Calu3 (cell line): ENCODE measurements at places on chromosomes 7 and 10.

GRCh38 chr7:28718055-28718481 is 240.1 kb downstream of the TRIL start:
- no peaks in the 10 kb centered on the region for H3K36me3 ChIP-seq
- H3K27ac ChIP-seq: no peak overlapping the region
- DNase-seq: no peak
- no peaks in the 10 kb centered on the region for H3K4me1 ChIP-seq
- no peak overlapping the region for H3K4me3 ChIP-seq
- H3K27me3 ChIP-seq: no peaks in the 10 kb centered on the region

DNA sequence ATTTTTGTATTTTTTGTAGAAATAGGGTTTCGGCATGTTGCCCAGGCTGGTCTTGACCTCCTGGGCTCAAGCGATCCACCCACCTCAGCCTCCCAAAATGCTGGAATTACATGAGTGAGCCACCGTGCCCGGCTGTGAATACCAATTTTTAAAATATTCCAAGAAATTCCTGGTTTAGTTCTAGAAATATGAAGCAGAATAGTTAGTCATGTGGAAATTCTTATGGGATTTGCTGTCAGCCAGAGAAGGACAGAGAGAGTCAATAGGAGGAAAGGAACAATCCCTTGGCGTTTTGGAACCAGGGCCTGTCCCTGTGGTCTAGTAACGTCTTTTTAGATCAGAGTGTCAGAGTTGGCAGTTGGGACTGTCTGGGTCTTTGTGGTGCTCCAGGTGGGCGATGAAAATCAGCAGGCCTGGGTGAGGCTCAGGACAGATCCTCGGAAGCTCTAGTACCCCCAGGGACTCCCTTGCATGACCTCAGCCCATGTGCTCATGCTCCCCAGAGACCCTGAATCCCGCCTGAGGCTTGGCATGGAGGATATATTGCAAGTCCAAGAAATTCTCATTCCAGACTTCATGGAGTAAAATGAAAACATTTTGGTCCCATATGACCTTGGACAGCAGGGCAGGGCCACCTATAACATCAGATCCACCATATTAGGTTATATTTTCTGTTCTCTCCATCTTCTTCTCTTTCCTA is 7.8 kb downstream of the NODAL start:
- H3K27ac ChIP-seq: no peak overlapping the region
- H3K36me3 ChIP-seq: no peaks in the 10 kb centered on the region
- H3K4me1 ChIP-seq: no peaks in the 10 kb centered on the region
- no peak overlapping the region for H3K4me3 ChIP-seq

GRCh38 chr7:103010211-103010610 is 64.4 kb downstream of the FBXL13 start:
- no peaks in the 10 kb centered on the region for H3K4me1 ChIP-seq
- no peak overlapping the region for H3K27ac ChIP-seq
- no peaks in the 10 kb centered on the region for H3K27me3 ChIP-seq
- no peak overlapping the region for H3K4me3 ChIP-seq
- H3K36me3 ChIP-seq: no peaks in the 10 kb centered on the region

GRCh38 chr7:9280088-9280487 is 846.7 kb downstream of the NXPH1 start:
- no peaks in the 10 kb centered on the region for H3K4me1 ChIP-seq
- no peaks in the 10 kb centered on the region for H3K27me3 ChIP-seq
- DNase-seq: no peak
- no peak overlapping the region for H3K4me3 ChIP-seq
- H3K27ac ChIP-seq: no peak overlapping the region
- no peaks in the 10 kb centered on the region for H3K36me3 ChIP-seq

- no peaks in the 10 kb centered on the region for H3K27me3 ChIP-seq
- peaks cover 79% of the 10 kb centered on the region for H3K4me1 ChIP-seq
- no peak for DNase-seq
- H3K4me3 ChIP-seq: peak overlapping the region; percentile 52
- peaks cover 38% of the 10 kb centered on the region for H3K36me3 ChIP-seq
These were observed 8.0 kb downstream of the TSPAN15 start for GRCh38 chr10:69459101-69459790.

DNA sequence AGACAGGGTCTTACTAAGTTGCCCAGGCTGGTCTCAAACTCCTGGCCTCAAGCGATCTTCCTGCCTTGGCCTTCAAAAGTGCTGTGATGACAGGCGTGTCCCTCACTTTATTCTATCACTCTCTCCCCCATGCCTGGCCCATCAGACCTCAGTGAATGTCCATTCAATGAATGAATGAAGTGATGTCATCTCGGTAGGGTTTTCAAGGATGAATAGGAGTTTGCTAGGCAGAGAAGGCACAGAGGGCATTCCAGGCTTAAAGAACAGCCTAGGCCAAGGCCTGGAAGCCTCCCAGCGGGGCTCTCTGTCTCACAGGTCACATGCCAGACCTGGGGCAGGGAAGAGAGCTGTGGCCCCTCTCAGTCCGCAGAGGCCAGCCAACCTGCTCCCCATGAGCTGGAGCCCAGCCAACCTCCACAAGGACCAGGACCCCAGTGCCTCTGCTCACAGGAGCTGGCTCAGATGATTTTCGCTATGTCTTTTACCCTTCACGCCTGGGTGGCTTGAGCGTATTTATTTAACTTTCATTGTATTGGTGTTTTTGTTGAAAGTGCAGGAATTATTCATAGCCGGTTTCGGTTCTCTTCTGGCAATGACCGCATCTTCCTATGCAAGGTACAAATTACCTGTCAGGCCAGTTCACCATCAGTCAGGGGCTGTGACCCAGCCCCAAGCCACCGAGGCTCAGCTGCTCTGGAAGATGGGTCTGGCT is 11.8 kb upstream of the TNRC18 start:
- H3K4me1 ChIP-seq: peaks cover 11% of the 10 kb centered on the region
- H3K27me3 ChIP-seq: no peaks in the 10 kb centered on the region
- DNase-seq: no peak

DNA sequence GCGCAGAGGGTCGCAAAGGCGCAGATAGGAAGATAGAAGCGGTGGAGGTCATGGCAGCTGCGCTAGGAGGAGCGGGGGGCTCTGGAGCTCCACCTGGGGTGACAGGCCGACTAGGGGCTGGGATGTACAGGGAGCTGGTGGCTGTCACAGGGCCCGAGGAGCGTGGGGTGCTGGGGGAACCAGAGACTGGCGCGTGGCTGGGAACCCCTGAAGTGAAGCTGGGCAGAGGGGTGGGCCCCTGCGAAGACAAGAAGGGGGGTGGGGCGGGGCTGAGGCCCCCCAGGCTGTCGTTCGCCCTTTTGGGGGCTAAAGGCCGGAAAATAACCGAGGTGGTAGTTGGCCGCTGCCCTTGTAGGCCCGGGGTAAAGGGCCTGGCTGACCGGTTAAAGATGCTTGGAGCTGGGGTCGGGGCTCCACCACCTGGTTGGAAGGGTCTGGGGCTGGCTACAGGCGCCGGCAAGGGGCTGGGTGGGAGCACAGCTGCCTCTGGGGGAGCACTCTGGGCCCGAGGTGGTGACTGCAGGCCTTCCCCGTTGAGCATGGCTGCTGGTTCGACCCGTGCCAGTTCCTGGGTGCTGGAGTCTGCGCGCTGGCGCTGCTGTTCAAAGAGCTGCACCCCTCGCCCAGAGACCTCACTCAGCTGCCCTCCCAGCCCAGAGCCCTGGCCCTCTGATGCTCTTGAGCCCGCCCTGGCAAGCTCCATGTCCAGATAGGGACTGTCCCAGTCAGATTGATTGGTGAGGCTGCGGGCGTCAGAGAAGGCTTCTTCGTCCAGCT is 6.8 kb upstream of the MYOZ1 start:
- H3K4me3 ChIP-seq: no peak overlapping the region
- no peak for DNase-seq
- no peaks in the 10 kb centered on the region for H3K36me3 ChIP-seq

GRCh38 chr10:21130108-21130507 is 233.0 kb upstream of the NEBL start:
- no peaks in the 10 kb centered on the region for H3K27me3 ChIP-seq
- peaks cover 30% of the 10 kb centered on the region for H3K4me1 ChIP-seq
- no peaks in the 10 kb centered on the region for H3K36me3 ChIP-seq
- DNase-seq: no peak
- no peak overlapping the region for H3K4me3 ChIP-seq
- H3K27ac ChIP-seq: no peak overlapping the region

DNA sequence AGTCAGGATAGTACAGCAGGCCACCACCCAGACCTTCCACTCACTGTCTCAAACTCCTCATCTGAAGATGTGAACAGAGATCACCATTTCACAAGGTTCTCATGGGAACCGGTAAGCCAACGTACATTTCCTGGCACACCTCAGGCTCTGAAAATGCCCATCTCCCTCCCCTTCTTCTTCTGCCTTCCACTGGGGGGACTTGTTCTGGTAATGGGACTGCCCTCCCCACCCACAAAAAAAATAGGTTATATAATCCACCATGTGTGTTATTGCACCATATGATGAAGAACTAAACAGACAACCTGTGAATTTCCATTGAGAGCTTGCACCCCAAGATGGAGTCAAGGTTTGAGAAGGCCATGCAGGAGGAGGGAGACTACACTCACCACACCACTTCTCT is 42.1 kb upstream of the IKZF1 start:
- no peaks in the 10 kb centered on the region for H3K4me1 ChIP-seq
- no peak for DNase-seq
- no peaks in the 10 kb centered on the region for H3K36me3 ChIP-seq
- peaks cover 75% of the 10 kb centered on the region for H3K27me3 ChIP-seq
- no peak overlapping the region for H3K27ac ChIP-seq
- no peak overlapping the region for H3K4me3 ChIP-seq

DNA sequence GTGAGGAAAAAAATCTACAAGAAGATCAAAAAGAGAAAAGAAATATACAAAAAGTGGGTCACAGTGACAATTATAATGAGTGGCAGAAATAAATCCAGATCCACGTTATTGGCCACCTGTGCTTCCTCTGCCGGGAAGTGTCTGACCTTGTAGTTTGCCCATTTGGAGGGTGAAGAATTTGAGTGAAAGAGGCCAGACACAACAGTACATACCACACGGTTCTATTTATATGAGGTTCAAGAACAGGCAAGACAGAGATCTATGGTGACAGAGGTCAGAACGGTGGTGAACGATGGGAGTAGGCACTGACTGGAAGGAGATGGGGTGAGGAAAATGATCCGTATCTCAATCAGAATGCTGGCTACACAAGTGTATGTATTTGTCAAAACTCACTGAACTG is 17.1 kb downstream of the PARP12 start:
- H3K36me3 ChIP-seq: peaks cover 5% of the 10 kb centered on the region
- H3K4me3 ChIP-seq: no peak overlapping the region
- DNase-seq: no peak
- peaks cover 16% of the 10 kb centered on the region for H3K4me1 ChIP-seq

- H3K4me3 ChIP-seq: peak overlapping the region; percentile 82
- H3K36me3 ChIP-seq: peaks cover 99% of the 10 kb centered on the region
- H3K4me1 ChIP-seq: peaks cover 85% of the 10 kb centered on the region
- DNase-seq: no peak
- H3K27me3 ChIP-seq: peaks cover 4% of the 10 kb centered on the region
These were observed 165.1 kb upstream of the KLF14 start for GRCh38 chr7:130899071-130899560.

DNA sequence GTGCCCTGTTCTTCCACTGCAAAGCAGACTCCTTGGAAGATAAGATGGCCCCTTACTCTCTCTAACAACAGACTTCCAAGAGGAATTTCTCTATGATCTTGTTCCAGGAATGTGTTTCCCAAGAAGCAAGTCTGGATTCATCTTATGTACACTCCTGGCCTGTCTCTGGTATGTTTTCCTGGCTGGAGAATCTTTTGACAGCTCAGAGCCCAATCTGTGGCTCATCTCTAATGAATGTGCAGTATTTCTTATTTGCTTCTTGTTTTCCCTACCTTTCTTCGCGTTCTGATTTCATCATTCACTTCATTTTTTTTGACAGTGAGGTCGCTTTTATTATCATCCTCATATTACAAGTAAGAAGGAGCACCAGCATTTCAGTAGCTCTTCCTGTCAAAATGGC is 53.0 kb upstream of the PITRM1 start:
- no peak overlapping the region for H3K4me3 ChIP-seq
- H3K4me1 ChIP-seq: peaks cover 9% of the 10 kb centered on the region
- H3K27me3 ChIP-seq: no peaks in the 10 kb centered on the region
- no peak overlapping the region for H3K27ac ChIP-seq

DNA sequence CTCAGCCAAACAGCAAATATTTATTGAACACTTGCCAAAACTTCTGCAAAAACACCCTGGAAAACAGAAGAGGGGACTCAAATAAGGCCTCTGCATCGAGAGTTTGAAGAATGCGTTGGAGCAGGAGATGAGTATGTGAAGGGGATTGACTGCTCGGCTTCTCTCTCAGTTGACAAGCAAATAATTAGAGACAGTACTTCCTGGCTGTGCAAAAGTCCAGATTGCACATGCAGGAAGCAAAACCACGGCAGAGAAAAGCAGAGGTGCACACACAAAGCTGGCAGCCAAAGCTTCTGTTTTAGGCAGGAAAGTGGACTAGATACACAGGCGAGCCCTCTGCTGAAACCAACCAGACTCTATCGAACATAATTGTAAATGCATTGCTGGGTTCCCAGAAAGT is 343.6 kb upstream of the MGMT start:
- H3K36me3 ChIP-seq: no peaks in the 10 kb centered on the region
- no peaks in the 10 kb centered on the region for H3K4me1 ChIP-seq
- no peak overlapping the region for H3K27ac ChIP-seq
- DNase-seq: no peak
- H3K4me3 ChIP-seq: no peak overlapping the region
- no peaks in the 10 kb centered on the region for H3K27me3 ChIP-seq

DNA sequence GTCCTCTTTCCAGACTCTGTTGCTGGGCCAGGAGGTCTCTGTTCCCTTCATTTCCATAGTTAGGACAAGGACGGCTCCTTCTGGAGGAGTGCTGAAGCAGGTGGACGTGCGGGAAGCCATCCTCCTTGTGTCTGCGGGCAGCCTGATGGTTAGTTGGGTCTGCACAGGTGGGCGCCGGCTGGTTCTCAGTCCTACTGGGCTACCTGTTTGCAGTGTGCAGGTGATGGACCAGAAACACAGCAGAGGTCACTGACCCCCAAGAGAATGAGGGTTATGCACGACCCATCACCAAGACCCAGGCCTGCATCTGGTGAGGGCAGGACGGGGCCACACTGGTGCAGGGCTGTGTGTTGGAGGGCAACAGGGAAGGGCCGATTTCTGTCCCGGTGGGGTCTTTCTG is 7.8 kb downstream of the RARRES2 start:
- no peak for DNase-seq
- peaks cover 29% of the 10 kb centered on the region for H3K36me3 ChIP-seq
- H3K4me1 ChIP-seq: no peaks in the 10 kb centered on the region
- no peak overlapping the region for H3K27ac ChIP-seq

DNA sequence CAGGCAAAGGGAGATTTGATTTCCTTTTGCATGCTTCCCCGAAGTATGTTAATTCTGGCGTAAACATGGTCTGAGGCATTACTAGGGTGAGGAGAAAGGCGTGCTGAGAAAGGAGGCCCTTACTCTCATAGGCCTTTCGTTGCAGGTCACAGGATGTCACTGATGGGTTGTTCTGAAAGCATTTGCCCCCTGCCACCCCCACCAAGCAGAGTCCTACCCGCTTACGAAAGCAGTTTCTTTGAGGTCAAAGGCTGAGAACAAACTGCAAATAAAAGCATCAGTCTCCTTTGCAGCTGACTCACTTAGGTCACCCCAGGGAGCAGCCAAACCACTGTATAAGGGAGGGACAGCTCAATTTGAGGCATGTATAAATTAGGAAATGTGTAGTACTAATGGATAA is 57.1 kb downstream of the BPGM start:
- H3K4me1 ChIP-seq: no peaks in the 10 kb centered on the region
- peaks cover 15% of the 10 kb centered on the region for H3K27me3 ChIP-seq
- DNase-seq: no peak
- no peak overlapping the region for H3K4me3 ChIP-seq
- no peaks in the 10 kb centered on the region for H3K36me3 ChIP-seq
- H3K27ac ChIP-seq: no peak overlapping the region

GRCh38 chr10:115956225-115957011 is 316.6 kb downstream of the GFRA1 start:
- H3K27ac ChIP-seq: no peak overlapping the region
- no peaks in the 10 kb centered on the region for H3K36me3 ChIP-seq
- H3K27me3 ChIP-seq: no peaks in the 10 kb centered on the region
- no peak overlapping the region for H3K4me3 ChIP-seq
- DNase-seq: no peak
